ENCODE measurements at places on chromosomes 4 and X. TPM values are rescaled to one million over a fixed set of nuclear protein-coding genes. Genes with fewer than 3 reads are reported as not detected.

The MAGEB17 gene
- total RNA-seq, result not detected

The HMX1 gene
- not detected for total RNA-seq

The SORBS2 gene
- 0.53 TPM for total RNA-seq

The TRIM61 gene
- total RNA-seq, result 0.79 TPM

DNA sequence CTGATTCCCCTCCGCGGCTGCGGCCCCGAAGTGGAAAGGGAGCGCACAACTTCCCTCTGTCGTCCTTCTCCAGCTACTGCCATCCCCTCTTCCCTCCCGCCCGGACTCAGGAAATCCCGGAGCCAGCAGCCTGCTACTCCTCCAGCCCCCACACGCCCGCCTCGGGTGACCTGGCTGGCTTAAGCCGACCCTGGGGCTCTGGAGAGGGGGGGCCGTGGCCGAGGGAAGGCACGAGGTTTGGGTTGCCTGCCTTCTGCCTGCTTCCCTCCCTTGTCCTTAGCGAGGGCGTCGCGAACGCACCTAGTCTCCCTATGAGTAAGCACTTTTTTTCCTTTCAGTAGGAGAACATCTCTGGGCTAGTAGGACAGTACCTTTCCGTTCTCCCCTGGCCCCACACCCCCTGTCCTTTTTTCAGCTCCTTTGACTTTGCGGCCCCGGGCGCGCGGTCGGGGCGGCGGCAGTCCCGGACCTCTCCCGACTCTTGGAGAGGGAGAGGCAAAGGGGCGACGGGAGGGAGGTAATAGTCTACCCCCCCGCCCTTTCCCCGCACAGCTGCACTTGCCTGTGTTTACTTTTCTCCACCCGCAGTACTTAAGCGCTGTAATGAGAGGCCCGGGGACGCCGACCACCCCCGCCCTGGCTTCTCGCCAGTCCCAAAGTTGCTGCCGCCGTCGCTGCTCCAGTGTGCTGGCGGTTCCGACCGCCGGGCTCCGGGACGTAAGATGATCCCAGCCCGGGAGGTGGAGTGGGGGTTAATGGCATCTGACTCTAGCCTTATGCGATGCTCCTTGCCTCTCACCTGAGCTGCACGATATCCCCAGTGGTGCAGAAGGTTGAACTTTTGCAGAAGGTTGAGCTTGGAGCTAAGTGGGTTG, 868 bp downstream of the PLS3 start:
- H3K27ac ChIP-seq, result no peak overlapping the region
- DNase-seq, result no peak
- peak overlapping the region; percentile 52 for H3K4me3 ChIP-seq
- peaks cover 3% of the 10 kb centered on the region for H3K27me3 ChIP-seq

DNA sequence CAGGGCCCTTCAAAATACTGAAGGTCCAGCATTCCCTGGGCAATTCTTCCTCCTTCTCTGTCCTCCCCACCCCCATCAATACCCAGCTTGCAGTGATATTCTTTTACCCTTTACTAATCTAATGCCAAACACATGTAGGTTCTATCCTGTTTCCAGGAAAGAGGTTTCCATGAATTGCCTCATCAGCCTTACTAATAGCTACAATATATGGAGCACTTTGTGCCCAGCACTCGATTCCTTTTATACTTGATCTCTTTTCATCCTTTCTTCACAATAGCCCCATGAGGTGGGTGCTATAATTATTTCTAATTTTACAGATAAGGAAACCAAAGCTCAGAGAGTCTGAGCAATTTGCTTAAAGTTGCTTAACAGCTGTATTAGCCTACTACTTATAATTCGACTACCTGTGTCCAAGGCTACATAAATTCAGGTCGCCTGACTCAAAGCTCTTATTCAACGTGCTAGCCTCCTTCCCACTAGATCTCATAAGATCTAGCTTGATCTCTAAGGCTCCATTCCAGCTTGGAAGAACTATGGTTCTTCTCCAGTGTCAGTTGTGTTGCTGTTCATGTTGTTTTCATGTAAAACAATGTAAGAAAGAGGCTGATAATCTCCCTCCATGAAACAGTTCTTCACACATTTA, 229.6 kb upstream of the PGRMC2 start:
- no peaks in the 10 kb centered on the region for H3K27me3 ChIP-seq
- DNase-seq, result no peak
- no peak overlapping the region for H3K4me3 ChIP-seq
- H3K4me1 ChIP-seq, result no peaks in the 10 kb centered on the region

GRCh38 chr4:127993151-127993550, 27.9 kb downstream of the ABHD18 start:
- no peak overlapping the region for H3K4me3 ChIP-seq
- peaks cover 9% of the 10 kb centered on the region for H3K36me3 ChIP-seq
- no peak overlapping the region for H3K27ac ChIP-seq
- H3K4me1 ChIP-seq, result no peaks in the 10 kb centered on the region
- H3K27me3 ChIP-seq, result no peaks in the 10 kb centered on the region

DNA sequence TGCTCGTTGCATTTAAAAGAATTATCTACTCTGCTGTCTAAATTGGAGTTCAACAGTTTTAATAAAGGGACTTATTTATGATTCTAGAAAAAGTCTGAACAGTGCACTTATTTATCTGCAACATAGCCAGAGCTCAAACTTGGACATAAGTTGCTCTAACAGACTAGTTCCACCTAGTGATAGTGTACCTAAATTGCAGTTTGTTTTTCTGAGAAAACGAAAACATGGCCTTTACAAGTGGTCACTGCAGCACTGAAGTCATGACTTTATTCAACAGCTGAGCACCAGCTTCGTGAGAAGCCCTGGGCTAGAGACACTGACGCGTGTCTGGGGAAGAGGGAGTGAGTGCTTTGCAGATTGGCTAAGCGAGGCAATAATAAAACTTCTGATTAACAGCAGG, 77.3 kb upstream of the IGSF1 start:
- H3K27me3 ChIP-seq, result no peaks in the 10 kb centered on the region
- H3K4me1 ChIP-seq, result no peaks in the 10 kb centered on the region
- H3K36me3 ChIP-seq, result no peaks in the 10 kb centered on the region

GRCh38 chrX:24550166-24550565, 85.1 kb downstream of the PDK3 start:
- H3K27me3 ChIP-seq, result no peaks in the 10 kb centered on the region
- DNase-seq, result no peak
- no peaks in the 10 kb centered on the region for H3K36me3 ChIP-seq
- no peaks in the 10 kb centered on the region for H3K4me1 ChIP-seq
- H3K27ac ChIP-seq, result no peak overlapping the region
- no peak overlapping the region for H3K4me3 ChIP-seq

GRCh38 chrX:153669901-153670731, 3.5 kb downstream of the PNCK start:
- no peak overlapping the region for H3K4me3 ChIP-seq
- no peaks in the 10 kb centered on the region for H3K27me3 ChIP-seq
- H3K36me3 ChIP-seq, result no peaks in the 10 kb centered on the region
- H3K27ac ChIP-seq, result no peak overlapping the region
- no peaks in the 10 kb centered on the region for H3K4me1 ChIP-seq
- no peak for DNase-seq

GRCh38 chr4:89685277-89685676, 151.7 kb downstream of the SNCA start:
- no peak overlapping the region for H3K27ac ChIP-seq
- DNase-seq, result no peak
- no peaks in the 10 kb centered on the region for H3K36me3 ChIP-seq
- peaks cover 2% of the 10 kb centered on the region for H3K27me3 ChIP-seq
- no peak overlapping the region for H3K4me3 ChIP-seq

DNA sequence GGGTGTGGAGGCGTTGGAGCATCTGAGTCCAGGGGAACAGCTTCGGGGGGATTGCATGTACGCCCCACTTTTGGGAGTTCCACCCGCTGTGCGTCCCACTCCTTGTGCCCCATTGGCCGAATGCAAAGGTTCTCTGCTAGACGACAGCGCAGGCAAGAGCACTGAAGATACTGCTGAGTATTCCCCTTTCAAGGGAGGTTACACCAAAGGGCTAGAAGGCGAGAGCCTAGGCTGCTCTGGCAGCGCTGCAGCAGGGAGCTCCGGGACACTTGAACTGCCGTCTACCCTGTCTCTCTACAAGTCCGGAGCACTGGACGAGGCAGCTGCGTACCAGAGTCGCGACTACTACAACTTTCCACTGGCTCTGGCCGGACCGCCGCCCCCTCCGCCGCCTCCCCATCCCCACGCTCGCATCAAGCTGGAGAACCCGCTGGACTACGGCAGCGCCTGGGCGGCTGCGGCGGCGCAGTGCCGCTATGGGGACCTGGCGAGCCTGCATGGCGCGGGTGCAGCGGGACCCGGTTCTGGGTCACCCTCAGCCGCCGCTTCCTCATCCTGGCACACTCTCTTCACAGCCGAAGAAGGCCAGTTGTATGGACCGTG, 2.2 kb downstream of the AR start:
- no peak for DNase-seq
- no peak overlapping the region for H3K27ac ChIP-seq
- no peaks in the 10 kb centered on the region for H3K36me3 ChIP-seq
- H3K4me1 ChIP-seq, result peaks cover 9% of the 10 kb centered on the region
- peaks cover 5% of the 10 kb centered on the region for H3K27me3 ChIP-seq

DNA sequence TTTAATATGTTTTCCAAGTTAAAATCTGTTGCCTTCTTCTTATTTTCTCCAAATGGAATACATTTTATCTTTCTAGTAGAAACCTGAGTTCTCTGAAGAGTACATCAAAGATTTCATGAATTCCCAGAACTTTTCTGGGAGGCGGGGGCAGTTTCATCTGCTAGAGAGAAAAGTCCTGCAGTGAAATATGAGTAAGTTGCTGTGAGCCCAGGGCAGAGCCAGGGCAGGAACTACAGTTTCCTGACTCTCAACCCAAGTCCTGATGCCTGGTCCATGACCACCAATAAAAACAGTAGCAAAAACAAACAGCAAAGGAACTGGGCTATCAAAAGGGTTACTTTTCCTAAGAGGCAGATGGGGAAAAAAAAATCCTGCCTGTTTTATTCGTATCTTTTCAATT, 239.4 kb upstream of the CTSO start:
- no peaks in the 10 kb centered on the region for H3K4me1 ChIP-seq
- no peaks in the 10 kb centered on the region for H3K36me3 ChIP-seq
- DNase-seq, result no peak
- H3K27me3 ChIP-seq, result no peaks in the 10 kb centered on the region
- H3K27ac ChIP-seq, result no peak overlapping the region

DNA sequence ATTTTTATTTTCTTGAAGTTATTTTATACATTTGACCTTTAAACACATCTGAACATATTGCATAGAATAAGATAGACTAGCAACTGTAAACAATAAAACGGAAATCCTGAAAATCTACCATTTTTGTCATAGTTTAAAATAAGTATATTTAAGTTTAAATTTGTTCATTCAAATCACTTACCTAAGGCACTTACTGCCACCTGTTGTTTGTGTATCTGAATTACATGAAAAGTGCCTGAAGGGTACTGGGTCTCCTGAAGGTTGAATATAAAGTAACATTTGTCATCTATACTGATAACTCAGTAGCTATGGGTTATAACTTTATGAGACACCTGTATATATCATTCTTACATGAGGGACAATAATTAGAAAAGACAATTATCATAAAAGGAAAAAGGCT, 38.6 kb downstream of the TRPC5 start:
- no peaks in the 10 kb centered on the region for H3K27me3 ChIP-seq
- no peak for DNase-seq
- H3K36me3 ChIP-seq, result no peaks in the 10 kb centered on the region
- H3K4me3 ChIP-seq, result no peak overlapping the region
- no peak overlapping the region for H3K27ac ChIP-seq

GRCh38 chr4:181957088-181957487, 286.1 kb upstream of the TENM3 start:
- no peak for DNase-seq
- H3K4me3 ChIP-seq, result no peak overlapping the region
- H3K27ac ChIP-seq, result no peak overlapping the region
- H3K27me3 ChIP-seq, result no peaks in the 10 kb centered on the region
- H3K4me1 ChIP-seq, result no peaks in the 10 kb centered on the region

DNA sequence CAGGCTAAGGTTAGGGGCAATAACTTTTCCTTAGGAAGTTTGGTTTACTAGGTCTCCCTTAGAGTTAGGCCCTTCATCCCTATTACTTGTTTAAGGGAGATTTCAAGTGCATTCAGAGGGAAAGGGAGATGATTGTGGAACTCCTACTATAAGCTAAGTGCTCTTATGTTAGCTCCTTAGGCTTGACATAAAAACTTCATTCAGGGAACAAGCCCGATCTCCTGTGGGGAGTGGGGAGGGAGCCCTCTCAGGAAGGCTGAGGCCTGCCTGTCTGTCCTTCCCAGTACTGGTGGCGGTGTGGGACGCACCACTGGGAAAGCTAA, 8.0 kb downstream of the KLF3 start:
- DNase-seq, result no peak
- no peaks in the 10 kb centered on the region for H3K36me3 ChIP-seq
- no peaks in the 10 kb centered on the region for H3K27me3 ChIP-seq
- no peak overlapping the region for H3K4me3 ChIP-seq
- H3K27ac ChIP-seq, result peak overlapping the region; percentile 72
- peaks cover 67% of the 10 kb centered on the region for H3K4me1 ChIP-seq

Measured in T-cell (primary cell).